ENCODE measurements at places on chromosomes 4 and X.

DNA sequence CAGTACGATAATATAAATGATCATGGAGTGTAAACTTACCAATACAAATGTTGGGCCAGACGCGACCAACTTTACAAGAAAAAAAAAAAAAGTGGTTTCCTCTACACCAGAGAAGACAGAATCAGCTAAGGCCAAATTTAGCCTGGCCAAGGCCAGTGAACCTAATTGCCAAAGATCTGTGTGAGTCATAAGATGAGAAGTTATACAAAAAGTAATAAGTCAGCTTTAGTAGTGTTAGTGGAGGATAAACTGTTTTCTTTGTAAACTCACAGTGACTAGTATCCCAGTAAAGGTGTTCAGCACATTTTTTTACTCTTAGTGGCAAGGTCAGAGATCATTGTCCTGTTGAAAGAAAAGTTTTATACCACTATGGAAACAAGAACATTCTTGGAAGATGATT, 531.4 kb upstream of the TECRL start:
- peak; percentile 51 for DNase-seq

GRCh38 chr4:8904041-8904501, 32.4 kb upstream of the HMX1 start:
- no peak for DNase-seq

- no peak for DNase-seq
Measured at GRCh38 chr4:98540803-98541202, 117.6 kb downstream of the TSPAN5 start.

DNA sequence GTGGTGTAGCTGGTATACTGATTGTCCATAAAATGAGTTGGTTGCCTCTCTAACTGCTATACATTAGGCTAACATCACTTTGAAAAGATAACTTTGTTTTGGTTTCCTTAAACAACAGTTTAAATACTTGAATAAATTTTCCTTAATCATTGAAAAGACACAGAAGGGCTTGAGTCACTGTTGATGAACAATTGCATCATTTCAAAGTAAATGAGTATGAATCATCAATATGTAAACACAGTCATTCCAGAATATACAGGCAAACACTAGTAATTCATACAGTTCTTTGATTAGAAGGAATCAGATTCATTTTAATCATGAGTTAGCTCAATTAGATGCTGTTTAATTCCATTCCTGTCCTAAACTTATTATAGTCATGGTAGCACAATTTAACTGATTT, 160.6 kb downstream of the AFF2 start:
- no peak for DNase-seq

- DNase-seq, result no peak
Measured at GRCh38 chrX:38726612-38727011, 74.6 kb upstream of the MID1IP1 start.

GRCh38 chrX:151987108-151987507, 12.6 kb upstream of the GABRE start:
- no peak for DNase-seq

- no peak for DNase-seq
Measured at GRCh38 chr4:173834151-173834550, 304.1 kb upstream of the HAND2 start.

DNA sequence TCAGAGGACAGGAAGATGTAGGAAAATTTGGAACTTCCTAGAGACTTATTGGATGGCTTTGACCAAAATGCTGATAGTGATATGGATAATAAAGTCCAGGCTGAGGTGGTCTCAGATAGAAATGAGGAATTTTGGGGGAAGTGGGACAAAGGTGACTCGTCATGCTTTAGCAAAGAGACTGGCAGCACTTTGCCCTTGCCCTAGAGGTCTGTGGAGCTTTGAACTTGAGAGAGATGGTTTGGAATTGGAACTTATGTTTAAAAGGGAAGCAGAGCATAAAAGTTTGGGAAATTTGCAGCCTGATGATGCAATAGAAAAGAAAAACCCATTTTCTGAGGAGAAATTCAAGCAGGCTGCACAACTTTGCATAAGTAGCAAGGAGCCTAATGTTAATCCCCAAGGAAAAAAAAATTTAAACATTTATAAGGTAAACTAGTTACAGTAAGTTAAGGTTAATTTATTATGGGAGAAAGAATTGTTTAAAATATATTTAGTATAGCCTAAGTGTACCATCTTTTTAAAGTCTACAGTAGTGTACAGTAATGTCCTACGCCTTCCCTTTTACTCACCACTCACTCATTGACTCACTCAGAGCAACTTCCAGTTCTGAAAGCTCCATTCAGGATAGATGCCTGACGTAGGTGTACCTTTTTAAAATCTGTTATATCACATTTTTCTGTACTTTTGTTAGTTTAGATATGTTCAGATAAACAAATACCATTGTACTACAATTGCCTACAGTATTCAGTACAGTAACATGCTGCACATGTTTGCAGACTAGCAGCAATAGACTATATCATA, 101.2 kb downstream of the FAM13A start:
- DNase-seq, result no peak

DNA sequence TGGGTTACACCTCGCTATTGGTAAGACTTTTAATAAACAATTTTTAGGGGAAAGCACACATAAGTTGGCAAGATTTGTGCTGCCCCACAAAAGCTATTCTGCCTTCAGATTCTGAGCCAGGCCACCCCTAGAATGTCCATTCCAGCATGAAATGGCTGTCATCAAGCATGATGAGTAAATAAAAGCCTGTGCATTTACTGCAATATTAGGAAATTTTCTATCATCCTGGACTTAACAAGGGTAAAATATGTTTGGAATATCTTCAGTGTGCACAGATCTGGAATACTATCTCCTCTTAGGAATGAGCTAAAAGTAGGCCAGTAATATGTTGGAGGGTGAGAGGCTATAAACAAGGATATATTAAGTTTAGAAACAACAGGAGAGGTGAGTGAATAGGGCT, 510.9 kb downstream of the ANKRD50 start:
- no peak for DNase-seq

- DNase-seq, result no peak
Measured at GRCh38 chr4:74111990-74112389, 13.0 kb upstream of the CXCL2 start.

- DNase-seq, result no peak
Measured at GRCh38 chr4:20086799-20087521, 164.7 kb upstream of the SLIT2 start.

DNA sequence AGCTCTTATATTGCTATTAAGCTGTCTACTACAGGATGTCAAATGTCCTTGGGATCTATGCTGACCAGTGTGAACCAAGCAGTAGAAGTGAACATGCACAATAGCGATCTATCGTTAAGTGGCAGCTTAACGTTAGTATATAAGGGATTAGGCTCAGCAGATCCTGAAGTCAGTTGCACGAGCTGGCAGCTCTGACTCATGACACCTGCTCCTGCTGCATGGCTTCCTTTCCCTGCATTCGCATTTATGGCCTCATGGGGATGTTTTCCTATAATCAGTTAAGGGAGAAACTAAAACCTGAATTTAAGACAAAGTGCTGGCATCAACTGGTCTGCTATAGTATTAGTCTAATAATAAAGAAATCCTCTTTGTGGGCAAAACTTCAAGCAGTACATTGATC, 12.7 kb upstream of the MCUB start:
- no peak for DNase-seq

GRCh38 chrX:145003443-145003842, 243.9 kb upstream of the SPANXN1 start:
- DNase-seq, result no peak

- peak; percentile 19 for DNase-seq
Measured at GRCh38 chrX:108270739-108271396, 167.4 kb downstream of the COL4A6 start.

DNA sequence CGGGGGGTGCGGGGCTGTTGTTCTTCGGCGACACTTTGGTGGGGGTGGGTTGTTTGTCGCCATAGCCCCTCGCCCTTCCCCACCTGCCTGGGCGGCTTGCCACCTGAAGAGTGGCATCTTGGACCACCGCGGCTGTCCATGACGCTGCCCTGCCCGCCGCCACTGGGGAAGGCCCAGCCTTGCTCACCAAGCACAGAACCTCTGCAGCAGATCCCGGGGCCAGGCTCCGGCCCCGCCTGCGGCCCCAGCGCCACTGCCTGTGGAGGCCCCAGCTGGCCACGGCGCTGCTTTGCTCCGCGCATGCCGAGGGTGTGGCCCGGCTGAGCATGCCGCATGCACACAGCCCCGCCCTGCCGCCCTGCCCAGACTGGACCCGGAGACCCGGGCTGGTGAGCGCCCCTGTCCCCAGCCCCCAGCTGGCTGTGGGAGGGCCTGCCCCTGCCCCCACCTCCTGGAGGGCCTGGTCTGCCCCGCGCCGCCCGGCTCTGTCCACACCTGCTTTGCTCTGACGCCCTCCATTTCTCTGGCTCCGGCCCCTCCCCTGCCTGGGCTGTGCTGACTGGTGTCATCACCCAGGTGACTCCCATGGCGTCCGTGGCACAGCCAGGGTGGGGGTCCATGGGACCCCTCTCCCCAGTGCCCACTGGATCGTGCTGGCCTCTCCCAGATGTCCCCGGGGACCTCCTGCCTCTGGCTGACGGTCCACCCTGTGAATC, 5.3 kb downstream of the NAT8L start:
- no peak for DNase-seq

- DNase-seq, result no peak
Measured at GRCh38 chr4:1568855-1569460, 115.2 kb downstream of the FAM53A start.

DNA sequence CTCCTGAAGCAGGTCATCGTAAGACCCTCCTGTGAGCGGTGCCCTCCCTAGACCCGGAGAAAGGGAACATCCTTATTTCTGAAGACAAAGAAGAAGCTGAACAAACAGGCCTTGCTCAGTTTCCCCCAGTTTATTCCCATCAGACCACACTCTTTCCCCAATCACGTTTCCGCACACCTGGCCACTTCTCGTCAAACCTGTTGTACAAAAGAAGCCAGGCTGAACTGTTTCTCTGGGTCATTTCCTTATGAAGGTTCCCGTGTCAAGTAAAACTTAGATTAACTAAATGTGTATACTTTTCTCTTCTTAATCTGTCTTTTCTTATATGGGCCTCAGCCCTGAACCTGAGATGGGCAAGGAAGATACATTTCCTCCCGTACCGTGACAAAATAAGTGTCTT, 111.6 kb upstream of the ENPP6 start:
- DNase-seq, result no peak

- peak; percentile 42 for DNase-seq
Measured at GRCh38 chr4:74284053-74284452, 24.2 kb upstream of the EPGN start.

DNA sequence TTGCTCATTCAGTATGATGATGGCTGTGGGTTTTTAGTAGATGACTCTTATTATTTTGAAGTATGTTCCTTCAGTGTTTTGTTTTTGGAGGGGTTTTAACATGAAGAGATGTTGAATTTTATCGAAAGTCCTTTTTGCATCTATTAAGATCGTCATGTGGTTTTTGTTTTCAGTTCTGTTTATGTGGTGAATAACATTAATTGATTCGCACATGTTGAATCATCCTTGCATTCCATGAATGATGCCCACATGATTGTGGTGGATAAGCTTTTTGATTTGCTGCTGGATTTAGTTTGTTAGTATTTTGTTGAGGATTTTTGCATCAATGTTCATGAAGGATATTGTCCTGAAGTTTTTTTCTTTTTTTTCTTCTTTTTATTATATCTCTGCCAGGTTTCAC, 347.4 kb upstream of the EPHA5 start:
- no peak for DNase-seq

- DNase-seq, result no peak
Measured at GRCh38 chr4:45646885-45647590, 476.8 kb downstream of the GABRG1 start.

- DNase-seq, result no peak
Measured at GRCh38 chr4:41597494-41597893, 59.5 kb downstream of the LIMCH1 start.

DNA sequence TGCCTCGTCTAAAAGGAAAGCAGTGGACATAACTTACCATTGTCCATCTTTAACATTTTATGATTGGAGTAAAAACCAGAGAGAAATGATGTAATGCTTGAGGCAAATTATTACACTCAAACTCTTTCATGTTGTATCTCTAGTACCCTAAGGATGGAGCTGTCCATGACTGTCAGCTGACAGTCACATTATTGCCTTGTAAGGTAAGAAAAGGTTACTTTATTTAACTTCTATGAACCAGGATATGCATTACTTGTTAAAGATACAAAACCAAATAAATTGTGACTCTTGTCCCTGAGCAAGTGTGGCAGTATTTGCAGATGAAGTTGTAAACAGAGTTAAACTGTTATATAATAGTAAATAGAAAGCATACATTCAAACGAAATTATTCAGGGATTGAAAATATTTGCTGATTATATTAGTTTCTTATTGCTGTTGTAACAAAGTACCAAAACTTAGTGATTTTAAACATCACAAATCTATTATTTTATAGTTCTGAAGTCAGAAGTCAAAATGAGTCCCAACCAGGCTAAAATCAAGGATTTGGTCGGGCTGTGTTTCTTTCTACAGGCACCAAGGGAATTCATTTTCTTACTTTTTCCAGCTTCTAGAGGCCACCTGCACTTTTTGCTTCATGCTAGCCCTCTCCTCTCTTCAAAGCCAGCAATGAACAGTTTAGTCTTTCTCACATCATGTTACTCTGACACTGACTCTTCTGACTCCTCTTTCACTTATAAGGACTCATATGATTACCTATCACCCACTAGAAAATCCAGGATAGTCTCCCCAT, 113.8 kb downstream of the CEP44 start:
- no peak for DNase-seq

DNA sequence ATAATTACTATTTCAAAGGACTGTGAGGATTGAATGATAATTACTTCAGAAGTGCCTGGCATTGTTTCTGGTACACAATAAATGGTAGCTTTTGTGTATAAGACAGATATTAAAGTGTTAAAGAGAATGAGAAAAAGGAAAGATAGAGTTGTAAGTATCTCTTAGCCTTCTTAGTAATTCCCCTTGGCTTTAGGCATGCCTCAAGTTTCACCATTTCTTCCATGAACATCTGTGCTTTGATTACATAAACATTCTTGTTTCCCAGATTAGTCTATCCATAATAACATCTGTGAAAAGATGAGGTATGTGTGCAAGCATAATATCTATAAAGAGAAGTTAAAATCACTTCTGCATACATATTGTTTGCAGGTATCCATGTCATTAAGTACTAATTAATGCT, 230.9 kb upstream of the TEX13A start:
- no peak for DNase-seq

DNA sequence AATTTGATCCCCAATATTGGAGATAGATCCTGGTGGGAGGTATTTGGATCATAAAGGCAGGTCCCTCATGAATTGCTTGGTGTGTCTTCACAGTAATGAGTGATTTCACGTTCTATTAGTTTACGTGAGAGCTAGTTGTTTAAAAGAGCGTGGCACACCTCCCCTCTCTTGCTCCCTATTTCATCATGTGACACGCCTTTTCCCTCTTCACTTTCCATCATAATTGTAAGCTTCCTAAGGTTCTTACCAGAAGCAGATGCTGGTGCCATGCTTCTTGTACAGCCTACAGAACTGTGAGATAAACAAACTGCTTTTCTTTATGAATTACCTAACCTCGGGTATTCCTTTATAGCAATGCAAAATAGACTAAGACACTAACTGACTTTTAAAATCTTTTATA, 34.0 kb upstream of the FMR1 start:
- no peak for DNase-seq

- no peak for DNase-seq
Measured at GRCh38 chr4:70721747-70722146, at the start of gene RUFY3. Gene RUFY3 (plus strand): TSS chr4:70721964. CDS start chr4:70722574, 610 bp downstream.
